Astrocyte of the cerebellum (primary cell): ENCODE measurements at places on chromosomes 3 and 15.

DNA sequence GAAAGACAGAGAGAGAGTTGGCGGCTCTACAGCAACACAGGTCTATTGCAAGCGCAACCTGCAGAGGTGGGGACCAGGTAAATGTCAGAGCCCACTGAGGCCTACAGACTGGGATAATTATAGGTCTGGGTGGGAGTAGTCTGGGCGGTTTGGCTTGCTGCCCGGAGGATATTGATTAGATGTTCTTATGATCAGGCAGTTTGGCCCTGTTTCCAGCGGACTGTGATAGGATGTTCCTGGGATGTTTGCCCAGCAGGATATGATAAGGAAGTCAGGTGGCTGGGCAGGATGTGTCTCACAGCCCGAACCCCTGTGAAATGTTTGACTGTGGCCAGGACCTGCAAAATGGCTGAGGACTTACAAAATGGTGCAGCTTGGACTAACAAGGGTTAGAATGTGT, 364.9 kb downstream of the NAALADL2 start:
- DNase-seq, result no peak

DNA sequence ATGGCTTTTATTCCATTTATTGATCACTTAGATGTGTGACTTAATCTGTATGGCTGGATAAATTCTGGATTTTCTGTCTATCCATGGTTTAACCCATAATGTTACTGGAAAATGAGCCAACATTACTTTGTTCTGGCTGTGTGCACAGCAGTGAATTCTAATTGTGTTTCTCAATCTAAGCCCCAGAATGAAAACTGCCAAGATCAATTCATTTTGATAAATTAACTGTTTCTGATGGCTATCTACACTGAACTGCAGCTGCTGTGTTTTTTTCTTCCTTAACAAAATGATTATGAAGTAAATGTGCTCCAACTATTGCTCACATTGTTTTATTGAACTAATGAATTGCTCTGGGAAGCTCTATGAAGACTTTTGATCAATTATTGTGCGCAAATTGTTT, 35.7 kb upstream of the CPB1 start:
- DNase-seq, result no peak

DNA sequence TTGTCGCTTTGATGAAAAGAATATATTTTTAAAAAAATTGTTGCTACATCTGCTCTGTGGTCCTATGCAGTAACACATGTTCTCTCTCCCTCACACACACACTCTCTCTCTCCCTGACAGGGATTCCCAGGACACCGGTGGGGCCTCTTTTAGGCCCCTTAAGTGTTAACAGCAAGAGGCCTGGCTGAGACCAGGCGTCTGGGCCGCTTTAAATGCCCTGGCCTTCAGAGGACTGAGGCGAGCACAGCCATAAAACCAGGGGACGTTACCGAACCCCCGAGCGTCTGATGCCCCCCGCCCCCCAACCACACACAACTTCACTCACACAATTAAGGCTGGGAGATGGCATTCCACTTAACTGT, 1.7 kb downstream of the BNC1 start:
- no peak for DNase-seq

DNA sequence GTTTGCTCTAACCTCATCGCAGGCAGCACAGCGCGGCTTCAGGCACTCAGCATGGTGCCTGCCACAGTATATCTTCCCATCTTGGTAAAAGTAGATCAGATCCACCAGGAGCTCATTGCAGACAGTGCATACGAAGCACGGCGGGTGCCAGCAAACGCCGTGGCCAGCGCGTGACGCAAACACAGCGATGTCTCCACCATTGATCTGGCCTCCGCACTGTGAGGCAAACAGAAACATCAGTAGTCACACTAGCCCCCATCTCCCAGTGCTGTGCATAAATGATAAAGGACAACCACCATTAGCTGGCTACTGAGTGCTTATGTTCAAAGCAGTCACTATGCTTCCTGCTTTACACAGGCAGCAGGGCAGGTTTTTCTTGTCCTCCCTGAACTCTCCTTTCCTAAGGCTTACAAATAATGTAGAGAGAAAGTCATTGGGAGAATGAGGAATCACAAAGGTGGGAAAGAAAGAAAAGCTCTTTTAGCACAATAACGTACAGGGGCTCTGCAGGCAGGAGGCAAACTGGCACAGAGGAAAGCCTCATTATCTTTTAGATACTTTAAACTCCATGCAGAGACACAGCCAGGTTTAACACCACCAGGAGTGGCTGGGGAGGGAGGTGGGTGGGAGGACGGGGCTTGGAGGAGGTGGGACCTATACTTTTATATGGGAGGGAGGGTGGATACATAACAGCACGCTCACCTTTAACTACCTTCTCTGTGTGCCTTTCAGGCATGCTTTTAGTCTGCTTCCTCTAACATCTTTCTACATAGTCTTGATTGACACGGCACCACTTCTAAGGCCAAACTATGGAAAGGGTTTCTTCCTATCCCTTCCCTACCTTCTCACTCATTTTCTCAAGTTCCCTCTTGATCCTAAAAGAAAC, 67.9 kb downstream of the PRICKLE2 start:
- DNase-seq, result no peak

GRCh38 chr3:169146866-169147237, 516.7 kb downstream of the MECOM start:
- DNase-seq, result no peak

GRCh38 chr3:30996467-30996866, 102.0 kb upstream of the GADL1 start:
- no peak for DNase-seq

DNA sequence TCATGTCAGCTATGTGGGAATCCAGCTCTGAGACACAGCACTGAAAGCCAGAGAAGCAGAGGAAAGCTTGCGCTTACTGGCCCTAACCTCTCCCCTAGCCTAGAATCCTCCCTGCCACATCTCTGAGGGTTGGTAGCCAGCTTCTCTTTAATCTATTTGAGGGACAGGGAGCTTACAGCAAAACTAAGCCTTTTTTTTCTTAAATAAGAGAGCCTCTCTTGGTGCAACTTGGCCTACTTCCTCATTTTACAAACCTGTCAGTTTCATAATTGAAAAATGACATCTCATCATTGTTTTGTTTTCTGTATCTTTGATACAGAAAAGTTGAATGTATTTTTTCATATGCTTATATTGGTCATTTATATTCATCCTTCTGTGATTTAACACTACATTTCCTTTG, 193.9 kb downstream of the ZNF621 start:
- DNase-seq, result no peak

DNA sequence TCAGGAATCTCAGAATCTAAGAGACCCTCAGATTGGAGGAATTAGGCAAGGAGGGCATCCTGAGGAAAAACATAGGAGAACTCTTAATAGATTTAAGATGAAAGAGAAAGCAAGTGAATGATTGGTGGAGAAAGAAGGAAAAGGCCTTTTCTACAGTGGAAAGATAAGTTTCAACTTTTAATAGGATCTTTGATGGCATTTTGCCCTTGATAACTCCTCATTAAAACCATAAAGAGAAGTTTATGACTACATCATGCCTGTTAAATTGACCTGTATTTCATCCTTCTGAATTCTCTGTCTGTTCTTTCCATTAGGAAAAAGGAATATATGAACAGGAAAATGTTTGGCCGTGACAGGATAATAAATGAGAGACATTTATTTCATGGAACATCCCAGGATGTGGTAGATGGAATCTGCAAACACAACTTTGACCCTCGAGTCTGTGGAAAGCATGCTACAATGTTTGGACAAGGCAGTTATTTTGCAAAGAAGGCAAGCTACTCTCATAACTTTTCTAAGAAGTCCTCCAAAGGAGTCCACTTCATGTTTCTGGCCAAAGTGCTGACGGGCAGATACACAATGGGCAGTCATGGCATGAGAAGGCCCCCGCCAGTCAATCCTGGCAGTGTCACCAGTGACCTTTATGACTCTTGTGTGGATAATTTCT, 30.1 kb downstream of the TIPARP start:
- no peak for DNase-seq

GRCh38 chr3:191696348-191696747, 235.4 kb downstream of the PYDC2 start:
- DNase-seq, result no peak

GRCh38 chr3:53589201-53589600, 94.8 kb downstream of the CACNA1D start:
- DNase-seq, result no peak

DNA sequence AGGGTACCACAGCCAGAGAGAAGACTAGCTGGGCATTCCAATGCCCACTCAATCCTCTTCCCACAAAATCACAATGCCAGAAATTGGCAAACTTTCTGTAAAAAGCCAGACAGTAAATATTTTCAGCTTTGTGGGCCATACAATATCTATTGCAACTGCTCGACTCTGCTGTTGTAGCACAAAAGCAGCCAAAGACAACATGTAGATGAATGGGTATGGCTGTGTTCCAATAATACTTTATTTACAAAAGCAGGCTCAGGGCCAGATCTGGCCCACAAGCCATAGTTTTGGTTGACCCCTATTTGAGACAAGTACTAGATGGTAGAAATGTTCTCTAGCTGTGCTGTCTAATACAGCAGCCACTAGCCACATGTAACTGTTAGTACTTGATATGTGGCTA, 330.9 kb downstream of the ERC2 start:
- peak; percentile 85 for DNase-seq

GRCh38 chr15:81856001-81856633, 189.7 kb downstream of the MEX3B start:
- no peak for DNase-seq

GRCh38 chr3:107986505-107986904, 104.3 kb downstream of the CD47 start:
- no peak for DNase-seq

DNA sequence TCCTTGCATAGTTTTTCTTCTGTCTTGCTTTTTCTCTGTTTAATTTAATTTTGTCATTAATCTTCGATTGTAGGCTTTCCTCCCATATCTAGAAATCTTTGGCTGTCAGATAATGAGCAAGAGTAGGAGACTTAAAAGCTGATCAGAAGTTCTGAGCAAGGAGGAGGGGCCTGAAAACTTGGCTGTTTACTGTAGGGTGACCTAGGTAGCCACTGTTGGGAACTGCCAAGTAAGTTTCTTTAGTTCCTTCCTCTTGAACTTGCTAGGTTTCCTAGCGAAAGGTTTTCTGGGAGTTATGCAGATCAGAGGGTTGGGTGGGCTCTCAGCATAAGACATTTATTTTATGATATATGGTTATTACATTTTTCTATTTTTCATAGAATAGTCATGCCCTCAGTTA, 14.5 kb downstream of the ALPK3 start:
- DNase-seq, result no peak

GRCh38 chr3:129561619-129562248, 18.8 kb downstream of the H1-8 start:
- no peak for DNase-seq

- no peak for DNase-seq
These were observed 15.9 kb upstream of the ACAD9 start for GRCh38 chr3:128863560-128863959.

DNA sequence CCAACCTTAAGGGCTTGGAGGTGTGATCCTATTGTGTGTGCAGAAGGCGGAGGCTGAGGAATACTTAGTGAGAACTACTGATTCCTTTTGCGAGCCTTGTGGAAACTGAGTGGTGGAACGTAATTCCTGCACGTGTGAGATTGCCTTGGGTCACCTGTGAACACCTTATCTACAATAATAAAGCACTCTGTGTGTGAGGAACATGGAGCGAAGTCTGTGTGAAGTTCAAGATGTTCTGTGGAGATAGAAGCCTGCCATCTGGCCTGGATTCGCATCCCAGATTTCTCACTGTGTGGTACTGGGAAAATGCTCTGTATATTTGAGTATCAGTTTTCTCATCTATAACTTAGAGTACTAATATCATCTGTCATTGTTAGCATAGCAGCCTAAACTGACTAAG, 179.5 kb upstream of the PDZRN3 start:
- DNase-seq, result no peak

- DNase-seq, result no peak
These were observed 147.3 kb upstream of the ZNF385D start for GRCh38 chr3:21898316-21898715.

GRCh38 chr3:7793786-7794185, 707.8 kb upstream of the LMCD1 start:
- DNase-seq, result no peak

GRCh38 chr3:16838561-16838960, 46.2 kb upstream of the PLCL2 start:
- DNase-seq, result no peak

- no peak for DNase-seq
These were observed 247.8 kb downstream of the VPS13C start for GRCh38 chr15:61812476-61812875.

- no peak for DNase-seq
These were observed 993 bp upstream of the ISL2 start for GRCh38 chr15:76335307-76336253.

DNA sequence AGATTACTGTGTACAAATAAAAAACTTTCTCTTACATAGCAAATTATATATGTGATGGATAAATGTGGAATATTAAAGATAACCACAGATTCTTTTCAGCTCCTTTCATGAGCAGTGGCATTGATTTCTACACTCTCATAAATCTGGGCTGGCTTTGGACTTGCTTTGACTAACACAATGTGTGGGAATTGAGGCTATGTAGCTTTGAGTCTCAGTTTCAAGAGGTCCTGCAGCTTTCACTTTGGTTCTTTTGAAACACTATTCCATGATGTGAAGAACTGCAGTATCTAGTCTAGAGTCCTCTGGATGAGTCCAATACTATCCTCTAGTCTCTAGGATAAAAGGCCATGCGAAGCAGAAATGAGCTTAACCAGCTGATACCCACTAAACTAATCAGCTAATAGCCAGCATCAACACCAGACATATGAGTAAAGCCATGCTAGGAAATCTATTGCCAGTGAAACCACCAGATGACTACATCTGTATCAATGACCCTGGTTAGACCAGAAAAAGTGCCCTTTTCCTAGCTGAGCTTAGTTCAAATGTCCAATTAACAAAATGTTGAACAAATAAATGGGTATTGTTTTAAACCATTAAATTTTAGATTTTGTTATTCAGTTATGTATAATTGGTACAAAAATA, 274.9 kb upstream of the ZPLD1 start:
- DNase-seq, result no peak

DNA sequence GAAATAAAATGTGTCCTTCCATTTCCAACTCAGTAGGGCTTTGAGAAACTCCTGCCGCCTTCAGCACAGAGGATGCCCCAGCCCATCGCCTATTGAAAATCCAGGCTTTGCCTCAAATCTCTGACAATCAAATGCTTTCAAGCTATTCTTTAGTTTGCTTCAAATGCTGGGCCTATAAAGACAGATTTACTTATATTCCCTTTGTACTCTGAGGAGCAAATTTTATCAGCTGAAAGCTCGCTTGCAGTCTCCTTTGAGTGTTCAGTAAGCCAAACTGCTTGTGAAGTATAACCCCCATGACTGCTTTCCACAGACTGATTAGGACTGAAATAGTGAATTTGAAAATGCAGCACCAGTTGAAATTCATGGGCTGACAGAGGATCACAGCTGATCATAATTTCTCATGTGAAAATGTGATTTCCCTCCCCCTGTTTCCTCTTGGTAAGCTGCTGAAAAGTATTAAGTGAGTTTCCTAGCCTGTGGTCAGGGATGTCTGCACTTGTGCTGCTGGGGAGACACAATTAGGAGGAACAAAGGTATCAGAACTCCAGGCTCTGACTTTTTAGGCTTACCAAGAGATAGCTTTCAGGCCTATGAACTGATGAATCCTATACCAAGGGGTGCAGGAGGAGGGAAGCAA, 563.4 kb upstream of the TGFBR2 start:
- DNase-seq, result no peak

GRCh38 chr15:51046799-51047449, 47.8 kb downstream of the TNFAIP8L3 start:
- DNase-seq, result peak; percentile 75

- DNase-seq, result no peak
These were observed 12.5 kb downstream of the MRPS25 start for GRCh38 chr3:15052335-15053242.
